Stimulated activated CD4-positive, alpha-beta T cell treated with anti-CD3 and anti-CD28 coated beads, Interleukin-2, amount 100 ng/mL, for 4 hours (primary cell): ENCODE measurements at places on chromosomes 6 and 20.

- peak; percentile 66 for DNase-seq
Measured at GRCh38 chr20:47725248-47725973, 59.9 kb downstream of the SULF2 start.

DNA sequence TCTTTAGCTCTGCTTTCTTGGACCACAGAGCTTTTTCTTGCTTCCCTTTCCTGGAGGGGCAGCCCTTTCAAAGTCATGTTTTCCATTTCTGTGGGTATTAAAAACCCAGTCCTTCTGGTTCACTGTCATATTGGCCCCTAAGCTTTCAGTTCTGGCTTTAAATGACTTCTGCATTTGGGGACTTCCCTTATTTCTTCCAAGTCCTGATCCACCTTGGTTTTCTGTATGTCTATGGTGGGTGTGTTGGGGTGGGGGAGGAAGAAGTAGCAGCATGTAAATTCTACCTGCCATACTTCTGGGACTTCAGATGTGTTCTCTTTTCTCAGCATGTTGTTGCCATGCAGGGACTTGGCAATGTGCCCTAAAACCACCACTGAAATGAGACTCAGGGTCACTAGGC is 77.1 kb upstream of the EMILIN3 start:
- DNase-seq, result no peak

DNA sequence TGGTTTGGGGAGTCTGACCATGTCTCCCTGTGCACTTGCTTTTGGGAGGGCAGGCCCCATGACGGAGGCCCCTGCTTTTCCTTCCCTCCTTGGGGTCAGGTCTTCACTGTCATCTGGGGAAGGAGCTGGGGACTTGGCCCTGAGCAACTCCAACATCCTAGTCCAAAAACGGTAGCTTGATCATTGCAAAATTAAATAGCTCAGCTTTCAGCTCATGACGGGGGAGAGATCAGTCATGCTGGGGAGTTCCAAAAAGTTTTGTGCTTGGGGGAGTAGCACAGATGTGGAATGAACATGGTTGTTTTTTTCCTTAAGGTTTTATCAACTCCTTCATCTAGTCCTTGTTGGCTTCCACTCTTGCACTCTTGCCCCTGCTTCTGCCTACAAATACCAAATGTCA is 60.8 kb downstream of the MOCS1 start:
- no peak for DNase-seq

GRCh38 chr6:164252948-164253347 is 838.4 kb downstream of the QKI start:
- no peak for DNase-seq

DNA sequence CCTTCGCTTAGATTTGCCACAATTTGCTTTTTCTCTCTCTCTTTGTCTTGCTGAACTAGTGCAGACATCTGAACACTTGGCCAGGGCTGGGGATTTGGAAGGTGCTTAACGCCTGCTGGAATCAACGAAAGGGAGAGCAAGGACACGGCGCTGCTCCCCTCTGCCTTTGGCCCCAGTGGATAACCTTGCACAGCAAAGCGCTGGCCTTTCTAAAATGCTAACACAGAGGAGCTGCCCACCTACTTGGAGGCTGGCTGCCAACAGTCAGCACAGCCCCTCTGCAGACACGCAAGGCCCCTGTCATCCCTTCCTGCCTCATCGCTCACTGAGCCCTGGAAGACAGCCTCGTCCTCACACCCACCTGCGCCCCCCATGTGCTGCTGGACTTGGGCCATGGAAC is 37.5 kb downstream of the C20orf203 start:
- DNase-seq, result no peak

- DNase-seq, result no peak
Measured at GRCh38 chr20:37911838-37912281, 8.9 kb downstream of the VSTM2L start.
